Astrocyte of the hippocampus (primary cell): ENCODE measurements at places on chromosomes 7 and 10.

DNA sequence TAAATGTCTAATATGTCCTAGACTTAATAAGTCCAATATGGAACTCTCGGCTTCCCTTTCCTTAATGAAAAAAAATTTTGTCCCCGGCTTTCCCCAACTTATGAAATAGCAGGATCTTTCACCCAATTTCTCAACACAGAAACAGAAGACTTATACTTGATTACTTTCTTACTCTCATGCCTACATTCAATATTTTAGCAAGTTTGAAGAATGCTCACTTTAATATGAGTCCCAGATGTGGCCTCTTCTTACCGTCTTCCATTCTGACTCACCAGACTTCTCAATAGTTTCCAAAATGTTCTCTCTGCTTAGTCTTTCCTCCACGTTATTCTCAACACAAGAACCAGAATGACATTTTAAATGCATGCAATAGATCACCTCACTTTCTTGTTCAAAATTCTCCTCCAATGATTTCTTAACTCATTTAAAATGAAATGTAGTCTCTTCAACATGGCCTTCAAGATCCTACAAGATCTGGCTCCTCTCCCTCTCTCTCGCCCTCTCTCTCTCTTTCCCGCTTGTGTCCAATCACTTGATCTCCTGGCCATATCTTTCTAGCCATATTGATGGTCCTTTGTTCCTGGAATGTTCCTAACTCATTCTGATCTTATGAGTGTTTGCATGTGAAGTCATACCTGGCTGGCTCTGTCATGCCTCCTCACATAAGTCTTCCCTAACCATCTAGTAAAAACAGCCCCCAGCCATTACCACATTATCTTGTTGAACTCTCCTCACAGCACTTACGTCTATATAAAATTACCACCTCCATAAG lies 119.7 kb upstream of the FAM3C start:
- DNase-seq = no peak

DNA sequence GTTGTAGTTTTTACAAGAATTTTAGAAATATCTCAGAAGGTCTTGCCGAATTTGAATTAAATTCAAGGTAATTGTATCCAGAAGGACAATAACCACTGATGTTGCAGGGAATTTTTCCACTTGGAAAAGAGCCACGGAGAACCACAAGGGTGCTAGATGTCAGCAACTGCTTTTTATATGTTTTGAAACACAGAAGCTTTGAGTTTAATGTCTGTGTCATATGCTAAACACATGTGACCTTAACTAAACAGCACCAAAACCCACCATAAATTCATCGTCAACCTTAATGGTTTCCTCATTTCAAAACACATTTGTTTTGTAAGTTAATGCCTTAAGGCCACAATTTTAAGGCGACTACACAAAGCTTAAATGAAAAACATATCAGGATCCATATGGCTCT lies 106.9 kb downstream of the COL28A1 start:
- peak; percentile 3 for DNase-seq

GRCh38 chr10:59176241-59177030 lies at the start of gene PHYHIPL:
Gene PHYHIPL, plus strand, starts transcription at chr10:59176643. Its CDS starts 211 bp downstream, at chr10:59176854.
- peak; percentile 54 for DNase-seq

DNA sequence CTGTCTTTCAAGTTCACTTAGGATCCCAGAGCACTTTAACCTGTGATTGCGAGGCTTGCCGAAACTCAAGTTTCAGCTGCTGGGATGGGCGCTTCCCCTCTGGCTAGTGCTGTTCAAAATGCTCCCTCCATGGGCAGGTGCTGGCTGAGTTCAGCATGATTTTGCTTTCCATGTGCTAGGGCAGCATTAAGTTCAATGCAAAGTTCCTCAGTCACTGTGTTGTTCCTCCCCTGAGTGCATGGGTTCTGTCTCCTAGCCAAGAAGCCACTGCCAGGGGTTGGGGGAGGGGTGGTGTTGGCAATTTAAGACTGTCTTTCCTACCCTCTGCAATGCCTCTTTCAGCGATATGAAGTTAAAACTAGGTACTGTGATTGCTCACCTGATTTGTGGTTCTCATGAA lies 56.5 kb upstream of the HELLS start:
- DNase-seq = no peak

DNA sequence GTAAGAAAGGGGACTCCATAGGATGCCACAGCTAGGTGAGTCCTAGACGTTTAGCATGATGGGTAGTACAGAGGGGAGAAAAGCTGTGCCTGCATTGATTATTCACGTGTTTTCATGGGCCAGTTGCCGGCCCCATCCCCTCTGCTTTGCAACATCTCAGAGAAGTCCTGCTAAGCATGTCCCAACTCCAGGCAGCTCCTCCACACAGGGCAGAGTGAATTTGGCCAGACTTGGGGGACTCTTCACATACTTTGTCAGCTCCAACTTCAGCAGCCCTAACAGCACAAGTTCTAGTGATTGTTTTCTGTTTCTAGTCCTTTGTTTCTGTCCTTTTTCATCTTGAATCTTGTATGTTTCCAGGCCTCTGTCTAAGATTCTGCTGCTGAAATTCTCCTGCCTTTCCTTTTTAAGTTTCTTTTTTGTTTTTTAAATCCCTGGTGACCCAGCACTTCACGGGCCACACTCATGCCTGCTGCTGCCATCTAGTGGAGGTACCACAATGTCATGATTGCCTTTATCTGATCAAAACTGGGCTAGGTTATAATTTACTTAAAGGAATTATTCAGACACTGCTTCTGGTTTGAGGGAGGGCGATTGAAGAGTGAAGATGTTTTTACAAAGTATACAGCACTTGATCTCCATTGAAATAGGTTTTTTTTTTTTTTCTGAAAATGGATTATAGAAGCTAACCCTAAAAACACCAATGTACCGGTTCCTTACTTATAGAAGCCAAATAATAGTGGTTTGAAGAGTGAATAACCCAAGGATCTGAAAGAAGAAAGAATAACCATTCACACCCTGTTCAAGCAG lies 276.9 kb downstream of the CSTF2T start:
- DNase-seq = peak; percentile 76

DNA sequence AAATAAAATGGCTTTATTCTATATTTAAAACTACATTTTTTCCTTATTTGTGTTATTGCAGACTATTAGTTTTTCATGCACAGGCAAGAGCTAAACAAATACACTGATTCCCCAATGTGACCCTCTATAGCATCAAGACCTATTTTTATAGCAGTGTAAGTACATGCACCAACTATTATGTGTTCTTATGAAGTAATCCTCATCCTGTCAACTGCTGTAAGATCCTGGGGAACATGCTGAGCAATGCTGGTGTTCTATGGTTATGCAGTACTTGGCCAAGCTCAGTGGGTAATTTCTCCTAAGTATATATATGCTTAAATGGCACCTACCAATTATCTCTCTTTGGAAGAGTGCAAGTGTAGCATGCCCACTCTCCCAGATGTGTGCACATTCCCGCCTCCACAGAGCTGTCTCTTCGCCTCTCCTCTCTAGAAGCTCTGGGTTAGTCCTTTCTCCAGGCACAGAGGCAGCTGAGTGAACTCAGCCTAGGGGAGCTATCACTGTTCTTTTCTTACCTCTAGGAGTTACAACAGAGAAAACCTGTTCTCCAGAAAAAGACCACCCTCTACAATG lies 428.8 kb downstream of the KCNMA1 start:
- no peak for DNase-seq

GRCh38 chr10:92844746-92845145 lies 3.6 kb upstream of the EXOC6 start:
- no peak for DNase-seq

DNA sequence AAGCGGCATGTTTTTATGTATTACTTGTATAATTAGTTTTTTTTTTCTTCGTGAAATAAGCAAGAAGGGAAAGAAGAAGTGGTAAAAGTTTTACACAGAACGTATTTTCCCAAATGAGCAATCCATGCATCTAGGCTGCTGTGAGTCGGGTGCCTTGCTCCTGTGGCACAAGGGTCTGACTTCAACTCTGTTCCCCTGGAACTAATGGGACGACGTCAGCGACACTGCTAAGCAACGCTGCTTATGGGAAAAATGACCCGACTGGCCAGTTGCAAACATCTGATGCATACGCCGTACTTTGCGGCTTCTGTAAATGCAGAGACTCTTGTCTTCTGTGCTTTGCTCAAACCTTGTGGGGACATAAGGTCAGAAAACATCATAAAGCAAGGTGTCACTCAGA lies 66.3 kb downstream of the MPP7 start:
- no peak for DNase-seq

DNA sequence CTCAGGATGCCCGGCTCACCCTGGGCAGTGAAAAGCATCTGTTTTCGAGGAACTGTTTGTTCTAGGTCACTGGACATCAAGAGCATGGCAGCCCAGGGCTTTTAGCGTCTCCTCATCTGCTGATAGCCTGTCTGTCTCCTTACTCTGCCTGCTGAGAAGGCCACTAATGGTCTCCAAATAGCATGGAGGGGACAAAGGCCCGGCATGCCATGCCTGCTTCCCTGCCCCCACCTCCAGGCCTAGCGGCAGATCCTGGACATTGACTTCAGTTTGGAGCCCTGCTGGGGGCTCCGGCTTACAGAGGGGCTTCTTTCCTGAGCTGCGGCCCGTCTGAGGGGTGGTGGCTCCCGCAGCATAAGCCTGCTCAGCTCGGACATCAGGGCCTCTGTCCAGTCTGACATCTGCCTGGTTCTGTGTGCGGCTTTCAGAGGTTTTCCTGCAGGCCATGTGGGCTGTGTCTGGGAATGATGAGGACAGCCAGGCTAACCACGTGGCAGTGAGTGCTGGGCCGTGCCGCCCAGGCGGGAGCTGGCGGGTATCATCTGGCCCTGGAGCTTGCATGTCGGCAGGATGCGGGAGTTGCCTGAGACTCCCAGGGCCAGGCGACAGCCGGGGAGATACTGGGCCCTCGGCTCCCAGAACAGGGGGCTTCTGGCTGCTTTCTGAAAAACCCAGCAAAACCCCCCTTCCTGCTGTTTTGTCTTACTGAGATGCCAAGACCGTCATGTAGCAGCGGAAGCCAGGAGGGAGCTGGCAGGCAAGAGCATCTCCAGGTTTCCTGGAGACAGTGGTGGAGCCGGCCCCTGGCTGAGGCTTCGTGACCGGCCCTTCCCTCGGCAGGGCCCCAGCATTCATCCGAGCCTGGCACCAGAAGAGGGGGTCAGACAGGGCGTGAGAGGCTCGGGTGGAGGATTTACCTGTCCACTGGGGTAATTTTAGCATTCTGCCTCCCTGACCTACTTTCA lies 9.2 kb downstream of the PFKFB3 start:
- peak; percentile 65 for DNase-seq

DNA sequence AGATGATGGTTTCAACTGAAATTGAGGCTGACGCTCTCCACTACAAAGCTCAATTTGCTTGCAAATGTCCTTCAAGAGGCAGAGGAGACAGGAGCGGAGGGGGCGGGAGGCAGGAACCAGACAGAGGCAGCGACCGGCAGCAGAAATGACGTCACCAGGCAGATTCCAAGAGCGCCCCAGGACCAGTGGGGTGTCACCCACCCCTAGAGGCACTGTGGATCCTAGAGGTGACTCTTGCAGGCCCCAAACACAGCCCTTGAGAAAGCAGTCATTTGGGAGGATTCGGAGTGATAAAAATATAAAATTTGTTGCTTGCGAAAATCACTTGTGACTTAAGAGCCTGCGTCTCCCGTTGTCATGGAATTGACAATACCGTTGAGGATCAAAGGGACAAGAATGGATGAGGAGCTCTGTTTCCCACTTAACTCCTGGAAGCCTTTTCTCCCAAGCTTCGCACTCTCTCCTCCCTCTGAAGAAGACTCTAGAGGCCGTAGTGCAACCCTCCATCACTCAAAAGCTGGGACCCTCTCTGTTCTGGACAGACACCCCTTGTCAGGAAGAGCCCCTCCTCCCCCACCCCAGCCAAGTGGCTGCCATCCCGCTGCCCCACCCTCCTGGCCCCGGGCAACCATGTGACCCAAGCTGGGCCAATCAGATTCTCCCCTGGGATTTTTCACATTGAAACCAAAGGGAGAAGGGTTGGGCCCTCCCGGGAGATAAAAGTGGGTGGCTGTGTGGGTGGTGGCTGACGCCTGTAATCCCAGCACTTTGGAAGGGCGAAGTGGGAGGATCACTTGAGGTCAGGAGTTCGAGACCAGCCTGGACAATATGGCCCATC lies 16.3 kb upstream of the SLC29A4 start:
- DNase-seq = no peak

- peak; percentile 33 for DNase-seq
Observed at GRCh38 chr10:117720931-117721835, 178.6 kb downstream of the EMX2 start.

- no peak for DNase-seq
Observed at GRCh38 chr7:68280931-68281330, 1284.3 kb downstream of the TYW1 start.

- DNase-seq = no peak
Observed at GRCh38 chr7:128192497-128193142, 48.5 kb upstream of the LEP start.

DNA sequence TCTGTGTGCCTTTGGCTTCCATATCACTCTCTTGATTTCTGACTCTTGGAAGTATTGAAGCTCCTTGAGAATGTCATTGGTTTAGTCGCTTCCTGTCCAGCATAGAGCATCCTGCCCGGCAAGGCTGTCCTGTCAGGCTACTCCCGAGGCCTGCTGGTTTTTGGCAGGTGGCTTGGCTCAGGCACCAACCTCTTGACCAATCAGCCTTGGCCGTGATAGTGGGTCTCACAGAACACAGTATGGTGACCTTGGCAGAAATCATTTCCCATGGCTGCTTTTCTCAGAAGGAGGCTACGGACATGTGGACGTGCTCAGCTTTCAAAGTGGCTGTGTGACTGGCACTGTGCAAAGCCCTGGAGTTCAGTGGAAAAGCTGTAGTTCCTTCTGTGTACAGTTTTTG lies 516.9 kb downstream of the REEP3 start:
- DNase-seq = no peak
